Fibroblast of villous mesenchyme (primary cell): ENCODE measurements at places on chromosomes 1 and 21. TPM values are rescaled to one million over a fixed set of nuclear protein-coding genes. Genes with fewer than 3 reads are reported as not detected.

- DNase-seq: no peak
Observed at GRCh38 chr1:2823921-2824610, 22.6 kb upstream of the TTC34 start.

DNA sequence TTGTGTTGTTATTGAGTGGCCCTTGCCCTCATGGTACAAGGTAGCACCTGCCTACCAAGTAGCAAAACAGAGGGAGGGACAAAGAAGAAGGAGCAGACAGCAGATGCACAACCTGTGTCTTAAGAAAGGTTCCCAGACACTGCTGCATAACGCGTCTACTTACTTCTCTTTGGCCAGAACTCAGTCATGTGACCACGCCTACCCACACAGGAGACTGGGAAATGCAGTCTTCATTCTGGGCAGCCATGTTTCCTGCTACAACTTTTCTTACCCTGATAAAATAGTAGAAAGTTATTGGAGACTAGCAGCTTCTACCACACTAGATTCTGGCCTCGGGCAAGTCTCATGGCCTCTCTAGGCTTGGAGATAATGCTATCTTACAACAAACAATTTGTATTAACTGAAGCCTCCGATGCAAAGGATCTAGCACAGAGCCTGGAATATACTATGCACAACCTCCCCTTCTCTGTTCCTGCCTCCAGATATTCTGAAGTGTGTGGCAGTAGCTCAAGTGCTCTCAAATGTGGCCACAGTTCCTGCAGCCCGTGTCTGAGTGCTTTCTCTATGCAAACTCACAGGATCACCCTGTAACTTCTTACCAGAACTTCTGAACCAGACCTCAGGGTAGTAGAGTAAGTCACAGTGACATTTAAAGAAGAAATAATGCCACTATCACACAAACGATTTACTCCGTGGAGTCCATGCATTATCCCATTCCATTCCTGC, 34.1 kb upstream of the BTG2 start:
- peak; percentile 75 for DNase-seq

GRCh38 chr1:20158358-20159070, 19.4 kb downstream of the PLA2G2F start:
- no peak for DNase-seq

DNA sequence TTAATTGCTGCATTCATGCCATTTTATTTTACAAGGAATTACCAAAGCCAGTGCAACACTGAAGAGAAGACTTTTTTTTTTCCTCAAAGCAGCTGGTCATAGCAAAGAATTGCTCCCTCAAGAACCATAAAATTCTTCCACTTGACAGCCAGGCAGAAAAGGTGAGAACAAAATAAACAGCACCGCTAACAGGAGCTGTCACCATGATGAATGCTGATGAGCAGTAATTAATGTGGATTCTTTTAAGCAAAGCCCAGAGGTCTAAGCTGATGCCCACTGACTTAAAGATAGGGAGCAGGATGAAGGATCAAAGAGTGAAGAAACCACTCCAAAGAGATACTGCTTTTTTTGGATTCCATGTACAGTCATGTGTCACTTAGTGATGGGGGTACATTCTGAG, 428.4 kb downstream of the BRINP3 start:
- no peak for DNase-seq

- DNase-seq: no peak
Observed at GRCh38 chr21:37281993-37282392, 14.9 kb upstream of the VPS26C start.

- no peak for DNase-seq
Observed at GRCh38 chr1:235888119-235888643, 21.5 kb upstream of the LYST start.

DNA sequence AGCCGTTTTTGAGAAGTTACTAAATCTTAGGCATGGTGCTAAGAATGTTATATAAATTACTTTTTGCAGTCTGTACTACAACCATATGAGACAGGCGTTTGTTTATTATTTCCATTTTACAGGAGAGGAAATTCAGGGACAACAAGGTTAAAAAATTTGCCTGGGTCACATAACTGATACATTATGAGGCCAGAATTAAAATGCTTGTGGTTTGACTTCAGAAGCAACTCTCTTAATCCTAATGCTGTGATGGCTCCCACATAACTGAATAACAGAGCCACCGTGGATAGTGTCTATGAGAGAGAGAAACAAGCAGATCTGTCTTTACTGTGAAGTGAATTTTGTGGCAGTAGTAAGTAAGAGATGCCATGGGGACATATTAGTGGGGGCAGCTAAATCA, 184.9 kb downstream of the NCAM2 start:
- peak; percentile 40 for DNase-seq

- peak; percentile 49 for DNase-seq
Observed at GRCh38 chr1:93061895-93062792, 16.9 kb upstream of the MTF2 start.

GRCh38 chr21:31558962-31559367, 100.5 kb upstream of the SOD1 start:
- DNase-seq: peak; percentile 60

DNA sequence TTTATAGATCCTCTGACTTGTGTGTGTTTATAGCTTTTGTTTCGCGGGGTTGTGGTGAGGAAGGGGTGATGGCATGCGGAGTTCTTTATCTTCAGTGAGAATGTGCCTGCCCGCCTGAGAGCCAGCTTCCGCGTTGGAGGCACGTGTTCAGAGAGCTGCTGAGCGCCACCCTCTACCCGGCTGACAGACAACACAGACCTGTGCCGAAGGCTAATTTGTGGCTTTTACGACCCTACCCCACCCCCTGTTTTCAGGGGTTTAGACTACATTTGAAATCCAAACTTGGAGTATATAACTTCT, 14.4 kb upstream of the CD101 start:
- DNase-seq: no peak

- DNase-seq: no peak
Observed at GRCh38 chr1:239308701-239309333, 77.6 kb upstream of the CHRM3 start.

- no peak for DNase-seq
Observed at GRCh38 chr1:111218701-111219556, 8.6 kb upstream of the CHI3L2 start.

DNA sequence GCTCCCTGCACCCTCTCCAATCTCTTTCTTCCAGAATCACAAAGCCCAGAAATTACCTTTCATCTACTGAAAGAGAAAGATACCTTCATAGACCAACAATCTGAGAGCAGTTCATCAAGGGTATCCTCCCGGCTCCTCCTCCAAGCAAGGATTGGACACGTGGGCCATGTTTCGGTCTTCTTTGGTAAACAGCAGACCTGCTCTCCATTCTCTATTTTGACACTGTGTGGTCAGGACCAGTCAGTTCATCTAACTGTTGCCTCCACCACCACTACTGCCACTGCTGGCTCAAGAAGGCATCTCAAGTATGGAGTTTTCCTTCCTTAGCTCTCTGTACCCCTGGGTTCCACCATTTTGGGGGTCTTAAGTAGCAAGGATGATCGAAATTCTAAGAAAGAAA, 8.0 kb upstream of the LELP1 start:
- no peak for DNase-seq

DNA sequence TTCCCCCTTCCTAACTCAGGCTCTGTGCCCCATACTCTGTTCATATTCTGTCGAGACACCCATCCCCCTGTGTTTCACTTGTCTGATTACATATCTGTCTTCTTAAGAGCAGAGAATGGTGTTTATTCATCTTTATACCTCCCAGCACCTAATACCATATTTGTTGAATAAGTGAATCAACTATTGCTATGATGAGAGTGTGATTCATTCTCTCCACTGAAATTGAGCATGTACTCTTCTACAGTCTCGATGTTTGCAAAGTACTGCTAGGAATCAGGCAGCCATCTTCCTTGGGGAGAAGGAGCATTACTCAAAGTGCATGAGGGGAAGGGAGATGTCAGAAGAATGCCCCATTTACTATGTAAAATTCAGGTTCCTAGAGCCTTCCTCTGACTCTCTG, 27.0 kb downstream of the TBX15 start:
- DNase-seq: no peak

DNA sequence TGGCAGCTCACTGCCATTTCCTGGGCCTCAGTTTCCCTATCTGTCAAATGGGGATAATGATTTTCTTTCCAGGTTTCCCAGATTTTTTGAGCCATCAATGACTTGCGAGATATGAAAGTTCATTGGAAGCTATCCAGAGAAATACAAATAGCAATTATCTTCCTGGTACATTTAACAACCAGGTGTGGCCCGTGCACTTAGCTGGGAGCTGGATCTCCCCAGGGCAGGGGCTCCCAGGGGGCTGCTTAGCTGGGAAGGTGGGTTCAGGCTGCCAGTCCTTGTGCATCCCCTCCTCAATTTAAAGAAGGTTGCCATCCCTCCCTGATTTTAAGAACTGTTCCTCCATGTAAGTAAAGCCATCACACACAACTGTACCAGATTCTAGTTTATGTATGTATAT, 3.6 kb upstream of the TMEM54 start:
- DNase-seq: no peak

GRCh38 chr1:55216096-55216495, 932 bp upstream of the USP24 start:
- DNase-seq: no peak

DNA sequence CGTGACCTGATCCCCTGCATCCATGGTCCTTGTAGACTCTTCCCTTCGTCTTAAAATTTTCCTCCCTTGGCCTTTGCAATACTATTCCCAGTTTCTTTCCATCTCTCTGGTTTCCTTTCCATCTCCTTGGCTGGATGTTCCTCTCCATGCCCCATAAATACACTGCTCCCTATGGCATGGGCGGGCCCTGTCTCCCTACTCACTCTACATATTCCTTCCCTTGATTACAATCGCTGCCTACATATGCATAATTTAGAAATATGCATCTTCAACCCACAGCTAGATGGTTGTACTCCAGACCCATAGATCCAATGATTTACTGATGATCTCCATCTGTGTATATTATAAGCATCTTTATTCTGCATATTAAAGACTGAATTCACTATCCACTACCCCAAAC, 405.0 kb downstream of the NTNG1 start:
- DNase-seq: no peak

Gene SERINC2
- 13.5 and 21.2 TPM in 2 replicates for total RNA-seq

Gene KCNJ9
- not detected in 2 replicates for total RNA-seq

Gene RPTN
- total RNA-seq: not detected in 2 replicates

Gene TNNI3K
- 1.3 TPM in 1 of 2 replicates, not detected in the other for total RNA-seq

Gene VANGL2
- total RNA-seq: not detected in 2 replicates

Gene CYP2J2
- total RNA-seq: under 0.01 TPM in 1 of 2 replicates, not detected in the other

Gene MX2
- total RNA-seq: 0.97 and 2.6 TPM in 2 replicates

Gene CXADR
- 0.32 and 0.86 TPM in 2 replicates for total RNA-seq
